ENCODE measurements at places on chromosomes 5 and 9. TPM values are rescaled to one million over a fixed set of nuclear protein-coding genes. Genes with fewer than 3 reads are reported as not detected.

- no peak overlapping the region for H3K4me3 ChIP-seq
- H3K4me1 ChIP-seq, result no peaks in the 10 kb centered on the region
- no peak for DNase-seq
Measured at GRCh38 chr5:100794218-100794617, 108.9 kb downstream of the ST8SIA4 start.

DNA sequence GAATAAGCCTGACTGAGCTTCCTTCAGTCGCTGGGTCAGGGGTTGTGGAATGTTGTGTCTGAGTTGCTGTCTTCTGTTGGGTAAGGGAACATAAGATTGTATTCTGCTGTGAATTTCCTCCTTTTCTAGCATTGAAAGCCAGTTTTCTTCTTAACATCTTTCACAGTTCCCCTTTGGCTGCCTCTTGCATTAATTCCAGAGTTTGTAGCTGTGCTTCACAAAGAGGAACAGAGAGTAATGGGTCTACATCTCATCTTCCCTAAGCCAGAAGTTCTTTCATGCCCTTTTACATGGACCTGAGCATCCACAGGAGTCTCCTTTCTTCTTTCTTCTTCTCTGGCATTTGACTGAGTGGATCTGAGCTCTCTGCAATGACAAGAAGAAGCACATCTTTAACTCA, 686.8 kb downstream of the KCTD16 start:
- H3K36me3 ChIP-seq, result no peaks in the 10 kb centered on the region
- H3K4me1 ChIP-seq, result no peaks in the 10 kb centered on the region
- no peak overlapping the region for H3K4me3 ChIP-seq
- no peak overlapping the region for H3K27ac ChIP-seq

DNA sequence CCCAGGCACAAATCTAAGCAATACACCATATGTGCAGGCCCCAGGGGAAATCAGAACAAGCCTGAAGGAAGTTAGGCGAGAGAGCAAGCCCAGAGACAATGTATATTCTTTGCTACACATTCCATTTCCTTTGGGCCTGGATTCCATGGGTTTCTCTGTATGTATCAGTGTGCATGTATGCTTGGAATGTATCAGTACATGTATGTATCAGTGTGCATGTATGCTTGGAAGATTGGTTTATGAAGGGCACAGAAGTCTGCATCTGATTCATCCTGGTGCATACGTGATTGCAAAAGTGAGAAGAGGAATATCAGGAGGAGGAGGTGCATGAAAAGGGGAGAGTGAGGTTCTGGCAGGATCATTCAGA, 232.6 kb upstream of the ANKRD55 start:
- DNase-seq, result no peak
- H3K36me3 ChIP-seq, result no peaks in the 10 kb centered on the region
- no peaks in the 10 kb centered on the region for H3K27me3 ChIP-seq
- H3K4me1 ChIP-seq, result peaks cover 19% of the 10 kb centered on the region
- H3K27ac ChIP-seq, result peak overlapping the region; percentile 77

DNA sequence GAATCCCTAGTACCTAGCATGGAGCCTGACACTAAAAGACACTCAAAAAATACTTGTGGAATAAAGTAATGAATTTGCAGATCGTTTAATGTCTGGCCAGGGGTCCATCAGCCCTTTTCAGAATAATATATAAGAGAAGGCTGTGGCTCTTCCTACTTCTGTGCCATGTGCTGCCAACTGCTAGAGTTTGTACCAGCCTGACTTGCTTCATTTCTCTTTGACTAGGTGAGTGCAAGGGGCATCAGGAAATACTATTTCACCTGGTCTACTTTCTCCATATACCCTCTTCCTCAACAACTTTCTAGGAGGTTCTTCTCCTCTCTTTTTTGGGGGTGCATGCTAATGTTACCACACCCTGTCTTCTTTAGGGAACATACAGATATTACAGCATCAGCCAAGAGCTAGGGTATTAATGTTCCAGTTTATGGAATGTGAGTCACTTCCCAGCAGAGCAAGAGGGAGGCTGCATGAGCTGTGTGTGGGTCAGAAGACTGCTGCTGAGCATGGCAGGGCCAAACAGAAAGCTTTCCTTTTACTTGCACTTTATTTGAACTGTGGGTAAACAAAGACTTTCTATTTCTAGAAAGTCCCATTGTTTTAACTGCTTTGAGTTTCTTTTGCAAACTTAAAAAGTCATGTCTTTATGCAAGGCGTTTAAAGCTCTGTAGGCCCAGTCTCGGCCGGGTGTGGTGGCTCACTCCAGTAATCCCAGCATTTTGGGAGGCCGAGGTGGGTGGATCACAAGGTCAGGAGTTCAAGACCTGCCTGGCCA, 158.9 kb downstream of the ADAMTSL1 start:
- no peak overlapping the region for H3K4me3 ChIP-seq
- peak overlapping the region; percentile 49 for H3K27ac ChIP-seq
- H3K4me1 ChIP-seq, result peaks cover 2% of the 10 kb centered on the region

GRCh38 chr5:130018641-130019040, 114.4 kb downstream of the CHSY3 start:
- no peak overlapping the region for H3K4me3 ChIP-seq
- no peak overlapping the region for H3K27ac ChIP-seq
- DNase-seq, result no peak
- no peaks in the 10 kb centered on the region for H3K36me3 ChIP-seq
- H3K27me3 ChIP-seq, result no peaks in the 10 kb centered on the region
- H3K4me1 ChIP-seq, result no peaks in the 10 kb centered on the region

DNA sequence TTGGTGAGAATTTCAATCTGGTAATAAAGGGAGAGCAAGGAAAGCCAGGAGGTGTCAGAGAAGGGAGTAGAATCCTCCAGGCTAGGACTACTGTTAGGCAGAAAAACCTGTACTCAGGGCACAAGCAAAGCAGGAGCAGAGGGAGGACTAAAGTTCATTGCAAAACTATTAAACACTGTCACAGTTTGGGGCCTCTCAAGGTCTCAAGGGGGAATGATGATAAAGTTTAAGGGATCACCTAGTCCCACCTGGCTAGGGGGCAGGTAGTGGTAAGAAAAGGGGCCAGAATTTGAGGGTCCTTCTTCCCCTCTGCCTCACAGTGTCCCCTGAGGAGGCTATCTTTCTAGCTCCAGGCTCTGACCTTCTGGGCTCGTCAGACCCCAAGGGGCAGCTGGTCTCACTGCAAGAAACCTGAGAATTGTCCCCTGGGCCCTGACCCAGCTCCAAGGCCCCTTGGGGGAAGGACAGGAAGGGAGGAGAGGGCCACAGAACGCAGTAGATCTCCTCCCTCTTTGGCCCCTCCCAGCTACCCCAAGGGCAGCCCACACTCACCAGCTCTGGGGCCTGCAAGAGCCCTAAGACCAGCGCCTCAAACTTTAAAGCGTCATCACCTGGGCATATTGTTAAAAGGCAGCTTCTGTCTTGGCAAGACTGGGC, 974 bp downstream of the CCDC69 start:
- no peaks in the 10 kb centered on the region for H3K36me3 ChIP-seq
- no peak overlapping the region for H3K27ac ChIP-seq
- peaks cover 6% of the 10 kb centered on the region for H3K4me1 ChIP-seq
- peak; percentile 17 for DNase-seq

- H3K27ac ChIP-seq, result no peak overlapping the region
- H3K4me3 ChIP-seq, result no peak overlapping the region
- H3K27me3 ChIP-seq, result no peaks in the 10 kb centered on the region
Measured at GRCh38 chr9:116594547-116594946, 92.6 kb upstream of the TRIM32 start.

GRCh38 chr9:93081931-93082330, 14.1 kb upstream of the CARD19 start:
- H3K27ac ChIP-seq, result no peak overlapping the region
- no peak for DNase-seq
- H3K27me3 ChIP-seq, result no peaks in the 10 kb centered on the region
- H3K36me3 ChIP-seq, result no peaks in the 10 kb centered on the region
- H3K4me3 ChIP-seq, result no peak overlapping the region

PTGES gene
- 0.29 TPM for total RNA-seq

PLAC8L1 gene
- total RNA-seq, result not detected

RNF180 gene
- total RNA-seq, result 65.8 TPM

PTPDC1 gene
- 11.4 TPM for total RNA-seq

DNAI1 gene
- total RNA-seq, result not detected
